Fibroblast of villous mesenchyme (primary cell): ENCODE measurements at places on chromosomes 3 and 15. TPM values are rescaled to one million over a fixed set of nuclear protein-coding genes. Genes with fewer than 3 reads are reported as not detected.

Gene PAK6
- under 0.01 TPM in 2 replicates for total RNA-seq

Gene ITGB5
- total RNA-seq, result 229 and 231 TPM in 2 replicates

Gene TMC3
- not detected in 2 replicates for total RNA-seq

Gene CD96
- 0.32 TPM in 1 of 2 replicates, not detected in the other for total RNA-seq

Gene CPLX3
- total RNA-seq, result not detected in 2 replicates

Gene AMOTL2
- total RNA-seq, result 129 and 236 TPM in 2 replicates

Gene AHSG
- not detected in 2 replicates for total RNA-seq

Gene XCR1
- not detected in 2 replicates for total RNA-seq

Gene ZNF106
- 74.1 and 90.2 TPM in 2 replicates for total RNA-seq

Gene CAMP
- total RNA-seq, result not detected in 2 replicates

Gene GRIP2
- 0.64 and 1.7 TPM in 2 replicates for total RNA-seq

Gene CCR1
- total RNA-seq, result under 0.01 and 0.32 TPM in 2 replicates

Gene GPR160
- total RNA-seq, result under 0.01 and 0.43 TPM in 2 replicates

Gene CACNA1D
- under 0.01 TPM in 1 of 2 replicates, not detected in the other for total RNA-seq

Gene GRAMD2A
- total RNA-seq, result under 0.01 and 0.43 TPM in 2 replicates

GRCh38 chr3:71069797-71070196 lies 513.7 kb downstream of the FOXP1 start:
- DNase-seq, result peak; percentile 56

DNA sequence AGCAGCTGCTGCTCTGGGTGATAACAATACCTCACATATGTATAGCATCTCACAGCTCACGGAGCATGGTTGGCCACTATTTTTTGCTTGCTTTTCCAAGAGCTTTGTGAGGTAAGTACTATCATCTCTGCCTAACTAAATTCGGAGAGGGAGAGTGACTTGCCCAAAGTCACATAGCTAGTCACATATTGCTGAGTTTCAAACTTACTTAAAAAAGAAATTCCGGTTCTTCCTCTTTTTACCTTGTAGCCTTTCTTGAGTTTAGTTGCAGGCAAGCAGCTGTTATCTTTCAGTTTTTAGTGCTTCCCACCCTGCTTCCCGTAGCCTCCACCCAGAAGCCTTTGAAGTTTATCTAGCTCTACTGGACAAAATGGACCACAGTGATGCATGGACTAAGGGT lies 309.2 kb downstream of the PDCD6IP start:
- DNase-seq, result no peak

GRCh38 chr15:66896611-66897010 lies 168.8 kb upstream of the SMAD3 start:
- DNase-seq, result no peak

- no peak for DNase-seq
Measured at GRCh38 chr3:64098670-64099069, 75.4 kb upstream of the PSMD6 start.

DNA sequence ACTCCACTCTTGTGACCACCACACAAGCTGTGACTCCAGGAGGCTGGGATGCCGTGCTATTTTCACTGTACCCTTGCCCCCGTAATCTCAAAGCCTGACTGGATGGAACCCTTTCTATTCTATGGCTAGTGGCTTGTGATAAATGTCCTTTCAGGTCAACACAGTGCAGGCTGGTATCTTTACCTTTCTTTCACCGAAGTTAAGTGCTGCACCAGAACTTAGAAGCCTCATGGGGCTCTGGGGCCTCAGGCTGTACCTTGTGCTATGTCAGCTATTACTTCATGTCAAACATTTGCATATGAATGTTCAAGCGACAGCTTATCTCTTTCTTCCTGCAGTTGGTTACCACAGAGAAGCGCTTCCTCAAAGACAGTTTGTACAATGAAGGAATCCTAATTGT lies 66.8 kb downstream of the RPL39L start:
- DNase-seq, result no peak

DNA sequence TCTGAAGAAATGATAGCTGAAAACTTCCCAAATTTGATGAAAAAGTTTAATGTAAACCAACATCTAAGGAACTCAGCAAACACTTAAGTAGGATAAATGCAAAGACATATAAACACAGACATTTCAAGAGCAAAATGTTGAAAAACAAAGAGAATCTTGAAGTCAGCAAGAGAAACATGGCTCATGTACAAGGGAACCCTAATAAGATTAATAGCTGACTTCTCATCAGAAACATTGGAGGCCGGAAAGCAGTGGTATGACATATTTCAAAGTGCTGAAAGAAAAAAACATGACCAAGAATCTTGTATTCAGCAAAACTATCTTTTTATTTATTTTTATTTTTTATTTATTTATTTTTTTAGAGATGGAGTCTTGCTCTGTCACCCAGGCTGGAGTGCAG lies 10.6 kb upstream of the PRKCI start:
- DNase-seq, result no peak

DNA sequence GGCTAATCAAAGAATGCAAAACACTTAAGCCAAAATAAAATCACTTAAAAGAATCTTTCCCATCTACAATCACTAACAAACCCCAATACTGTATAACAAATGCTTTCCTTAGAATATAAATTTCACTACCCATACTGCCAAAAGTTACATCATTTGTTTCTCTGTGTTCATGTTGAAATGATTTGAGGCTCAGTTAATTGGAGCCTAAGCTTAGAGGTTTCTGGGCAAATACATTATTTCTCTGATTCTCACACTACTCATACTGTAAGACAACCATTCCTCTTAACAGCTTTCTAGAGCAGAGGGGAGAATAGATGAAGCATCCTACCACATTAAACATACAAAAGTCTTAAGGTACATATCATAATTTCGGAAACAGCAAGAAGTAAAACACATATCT lies 2.1 kb downstream of the RIOX2 start:
- no peak for DNase-seq

DNA sequence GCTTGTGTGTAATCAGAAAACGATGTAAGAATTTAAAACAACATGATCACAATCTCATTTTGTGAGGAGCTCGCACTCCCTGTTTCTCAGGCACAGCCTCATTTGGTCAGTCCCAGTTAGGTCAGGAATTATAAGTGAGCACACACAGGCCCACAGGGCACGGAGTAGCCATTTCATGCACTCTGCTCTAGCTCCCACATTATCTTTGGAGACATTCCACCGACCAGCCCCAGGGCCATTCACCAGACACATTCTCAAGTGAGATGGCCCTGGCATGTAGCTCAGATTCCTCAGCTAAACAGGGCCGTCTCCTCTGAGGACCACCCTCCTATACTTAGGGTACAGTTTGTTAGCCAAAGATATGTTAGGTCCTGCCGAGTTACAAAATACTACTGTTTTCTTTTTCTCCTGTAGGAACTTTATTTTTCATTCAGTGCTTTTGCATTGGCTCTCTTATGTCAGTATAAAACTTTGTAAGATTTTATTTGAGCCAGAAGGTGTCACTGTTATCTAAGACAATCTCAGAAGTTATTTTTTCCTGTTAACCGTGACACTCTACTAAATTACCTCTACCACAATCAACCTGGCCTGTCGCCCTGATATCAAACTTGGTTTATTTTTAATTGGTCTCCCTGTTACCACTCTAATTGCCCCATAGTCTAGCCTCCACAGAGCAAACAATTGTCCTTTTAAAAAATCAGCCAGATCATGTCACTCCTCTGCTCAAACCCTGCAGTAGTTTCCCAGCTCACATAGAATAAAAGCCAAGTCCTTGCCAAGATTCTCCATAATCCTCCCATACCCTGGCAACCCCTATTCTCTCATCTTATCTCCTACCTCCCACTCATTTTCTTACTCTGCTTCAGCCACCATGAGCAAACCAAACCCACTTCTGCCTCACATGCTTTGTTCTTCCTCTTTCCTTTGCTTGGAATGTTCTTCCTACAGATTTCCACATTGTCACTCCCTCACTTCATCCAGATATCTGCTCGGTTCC lies 105.7 kb downstream of the PPP2R3A start:
- peak; percentile 58 for DNase-seq

DNA sequence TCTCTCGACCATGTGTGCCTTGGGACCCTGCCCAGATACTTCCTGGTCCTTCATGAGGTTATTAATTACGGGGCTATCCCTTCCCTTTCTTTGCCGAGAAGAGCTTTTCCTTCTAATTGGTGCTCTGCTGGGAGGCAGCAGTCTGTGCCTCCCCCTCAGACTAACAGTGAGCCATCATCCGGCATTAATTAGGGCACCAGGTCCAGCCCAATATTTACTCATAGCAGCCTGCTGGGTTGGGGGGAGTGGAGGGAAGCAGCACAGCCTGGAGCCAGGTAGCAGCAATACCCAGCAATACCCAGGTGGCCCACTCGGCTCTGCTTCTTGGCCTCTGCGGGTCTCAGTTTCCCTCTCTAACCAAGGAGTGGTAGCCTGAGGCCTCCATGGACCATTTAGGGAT lies 20.1 kb downstream of the CACNA2D2 start:
- DNase-seq, result no peak

- DNase-seq, result peak; percentile 94
Measured at GRCh38 chr3:150370122-150370602, 37.9 kb upstream of the TSC22D2 start.

GRCh38 chr15:67906382-67906781 lies 66.5 kb upstream of the RNU6-1 start:
- DNase-seq, result peak; percentile 32

DNA sequence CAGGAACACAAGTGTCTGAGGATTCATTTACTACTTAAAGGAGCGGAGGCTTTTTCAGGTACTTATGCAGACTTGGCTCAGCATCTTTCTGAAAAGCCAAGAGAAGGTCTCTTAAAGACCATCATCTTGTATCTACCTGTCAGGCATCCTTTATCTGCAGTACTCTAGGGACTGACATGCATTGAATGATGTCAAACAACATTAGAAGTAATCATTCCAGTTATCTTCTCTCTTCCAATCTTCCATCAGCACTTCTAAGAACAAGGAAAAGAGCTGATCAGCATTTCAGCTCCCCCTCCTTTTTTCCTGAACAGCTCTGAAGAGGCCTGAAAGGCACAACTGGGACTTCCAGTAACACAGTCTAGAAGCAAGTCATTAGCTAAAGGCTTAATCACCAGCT lies 214.8 kb downstream of the KCNH8 start:
- DNase-seq, result no peak

DNA sequence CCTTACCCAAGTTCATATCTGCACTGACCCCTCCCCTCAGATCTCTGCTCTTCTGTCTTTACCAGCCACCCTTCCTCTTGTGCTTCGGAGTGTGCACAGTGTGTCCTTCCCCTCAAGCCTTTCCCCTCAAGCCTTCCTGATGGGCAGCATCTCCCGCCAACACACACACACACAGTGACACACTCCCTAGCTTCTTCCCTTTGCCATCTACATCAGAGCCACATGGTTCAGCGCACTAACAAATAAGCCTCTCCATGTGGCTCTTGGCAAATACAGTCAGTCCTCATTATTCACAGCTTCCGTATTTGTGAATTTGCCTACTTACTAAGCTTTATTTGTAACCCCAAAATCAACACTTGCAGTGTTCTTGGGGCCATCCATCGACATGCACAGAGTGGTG lies 37.5 kb downstream of the SH3BP5 start:
- DNase-seq, result no peak

- DNase-seq, result no peak
Measured at GRCh38 chr3:156617145-156617544, 57.2 kb upstream of the TIPARP start.

GRCh38 chr3:28171962-28172361 lies 69.5 kb upstream of the CMC1 start:
- DNase-seq, result no peak

DNA sequence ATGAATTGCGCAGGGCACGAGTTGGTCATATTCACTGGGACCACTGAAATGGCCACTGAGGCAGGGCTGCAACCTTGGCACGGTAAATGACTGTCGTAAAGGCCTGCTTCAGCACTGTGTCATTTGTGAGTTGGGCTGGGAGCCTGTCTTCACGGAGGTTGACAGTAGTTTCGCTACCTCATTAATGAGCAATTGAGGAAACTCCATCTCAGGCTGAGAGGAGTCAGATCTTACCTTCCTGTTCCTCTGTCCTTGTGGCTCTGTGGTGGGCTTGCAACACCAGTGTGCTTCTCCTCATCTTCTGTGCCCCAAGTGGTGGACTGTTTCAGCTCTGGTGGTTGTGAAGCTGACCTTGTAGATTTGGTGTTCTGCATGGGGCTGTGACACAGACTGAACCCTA lies 80.1 kb upstream of the EIF1B start:
- DNase-seq, result no peak

- DNase-seq, result no peak
Measured at GRCh38 chr3:160126761-160127160, 98.5 kb upstream of the C3orf80 start.

- no peak for DNase-seq
Measured at GRCh38 chr15:25897658-25898057, 34.5 kb upstream of the ATP10A start.

DNA sequence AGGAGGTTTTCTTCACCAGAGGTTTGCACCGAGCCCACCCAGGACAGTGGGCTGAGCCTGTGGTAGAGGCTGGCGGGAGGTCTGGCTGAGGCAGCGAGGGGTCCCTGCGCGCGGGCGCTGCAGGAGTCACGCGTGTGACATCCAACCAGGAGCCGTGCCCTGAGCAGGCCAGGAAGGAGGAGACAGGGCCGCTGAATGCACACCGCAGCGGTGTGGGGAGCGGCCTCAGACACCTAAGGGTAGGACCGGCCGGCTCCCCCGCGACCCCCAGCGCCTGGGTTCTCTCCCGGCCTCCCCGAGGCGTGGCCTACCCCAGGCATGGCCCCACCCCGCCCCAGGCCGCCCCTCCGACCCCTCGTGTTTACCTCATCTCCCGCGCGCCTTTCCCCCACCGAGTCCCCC lies 412 bp downstream of the SLC41A3 start:
- DNase-seq, result peak; percentile 39

- DNase-seq, result no peak
Measured at GRCh38 chr3:10445561-10446175, 59.7 kb downstream of the ATP2B2 start.

- DNase-seq, result no peak
Measured at GRCh38 chr15:99343881-99344551, 92.7 kb downstream of the LRRC28 start.

GRCh38 chr3:13637311-13637891 lies 88.5 kb downstream of the FBLN2 start:
- no peak for DNase-seq

- no peak for DNase-seq
Measured at GRCh38 chr3:195820901-195821300, 9.2 kb upstream of the MUC4 start.

GRCh38 chr3:133426721-133427120 lies 26.9 kb downstream of the BFSP2 start:
- no peak for DNase-seq

DNA sequence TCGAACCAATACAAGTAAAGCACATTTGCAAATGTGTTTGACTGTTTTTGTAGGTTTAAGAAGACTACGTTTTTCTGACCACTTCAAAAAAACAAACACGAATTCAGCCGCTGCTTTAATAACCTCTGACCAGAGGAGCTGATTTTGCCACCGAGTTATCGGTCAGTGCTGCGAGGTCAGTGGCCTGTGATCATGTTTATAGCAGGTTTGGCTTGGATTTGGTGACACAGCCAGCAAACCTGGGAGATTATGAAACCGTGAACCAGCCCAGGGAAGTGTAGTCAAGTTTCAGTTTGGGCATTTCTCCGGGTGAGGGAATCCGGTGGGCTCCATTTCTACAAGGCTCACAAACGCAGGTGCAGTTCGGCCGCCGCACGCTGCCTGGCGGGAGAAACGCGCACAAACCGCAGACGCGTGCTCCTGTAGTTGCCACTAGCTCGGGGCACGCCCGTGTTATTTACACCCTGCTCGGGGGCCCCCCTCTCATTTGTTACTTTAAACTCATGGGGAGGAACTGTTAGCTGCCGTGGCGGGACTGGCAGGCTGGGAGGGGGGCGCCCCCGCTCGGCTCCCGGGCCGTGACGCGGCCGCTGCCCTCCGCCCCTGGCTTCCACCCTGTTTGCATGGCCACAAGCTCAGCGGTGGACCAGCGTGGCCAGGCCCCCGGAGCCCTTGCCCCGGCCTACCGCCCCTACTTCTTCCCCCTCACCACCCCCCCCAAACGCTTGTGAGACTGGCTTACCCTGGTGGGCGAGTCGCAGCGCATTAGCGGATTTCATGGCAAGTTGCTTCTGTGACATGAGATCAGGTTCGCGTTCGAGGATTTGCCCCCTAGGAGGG lies 13.6 kb upstream of the ONECUT1 start:
- DNase-seq, result no peak
